ENCODE measurements at places on chromosomes 6 and 20.
A peak's percentile ranks its signal among the peaks of the same experiment; 100 is the strongest.

DNA sequence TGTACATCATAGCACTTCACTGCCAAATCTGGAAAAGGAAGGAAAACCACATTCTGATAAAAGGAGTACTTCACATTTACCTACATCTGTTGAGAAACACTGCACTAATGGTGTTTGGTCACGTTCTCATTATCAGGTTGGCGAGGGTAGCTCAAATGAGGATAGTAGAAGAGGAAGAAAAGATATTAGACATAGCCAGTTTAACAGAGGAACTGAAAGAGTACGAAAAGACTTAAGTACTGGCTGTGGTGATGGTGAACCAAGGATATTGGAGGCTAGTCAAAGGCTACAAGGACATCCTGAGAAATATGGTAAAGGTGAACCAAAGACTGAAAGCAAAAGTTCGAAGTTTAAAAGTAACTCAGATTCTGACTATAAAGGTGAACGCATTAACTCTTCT lies 32.0 kb upstream of the GJA10 start:
- DNase-seq, result no peak

DNA sequence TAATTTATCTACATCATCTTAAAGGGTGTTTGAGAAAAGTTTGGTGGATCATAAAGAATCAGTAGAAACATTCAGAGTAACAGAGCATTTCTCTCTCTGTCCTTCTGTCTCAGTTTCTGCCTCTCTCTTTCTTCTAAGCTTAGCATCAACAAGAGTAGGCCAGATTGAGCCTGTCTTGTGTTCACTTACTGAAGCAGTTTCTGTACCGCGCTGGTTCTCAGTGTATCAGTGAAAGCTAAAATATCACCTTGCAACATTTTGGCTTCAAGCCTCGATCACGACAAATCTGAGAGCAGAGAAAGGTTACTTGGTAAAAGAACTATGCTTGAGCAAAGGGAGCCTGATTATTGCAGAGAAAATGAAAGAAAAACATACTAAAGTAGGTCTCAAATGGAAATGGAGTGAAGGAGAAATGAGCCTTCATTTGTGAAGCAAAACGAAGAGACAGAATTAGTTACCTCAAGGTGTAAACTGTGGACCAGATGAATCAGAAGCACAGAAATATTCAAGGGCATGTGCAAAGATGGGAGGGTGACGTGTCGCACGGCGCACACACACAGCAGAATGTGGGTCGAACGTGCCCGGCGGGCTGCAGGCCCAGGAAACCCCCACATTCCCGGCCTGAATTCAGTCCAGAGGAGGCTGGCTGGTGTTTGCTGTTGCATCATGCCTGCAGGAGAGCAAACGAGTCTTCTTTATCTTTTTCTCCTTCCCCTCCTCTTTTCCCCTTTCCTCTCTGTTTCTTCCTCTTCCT lies 509.3 kb downstream of the QKI start:
- DNase-seq, result no peak

DNA sequence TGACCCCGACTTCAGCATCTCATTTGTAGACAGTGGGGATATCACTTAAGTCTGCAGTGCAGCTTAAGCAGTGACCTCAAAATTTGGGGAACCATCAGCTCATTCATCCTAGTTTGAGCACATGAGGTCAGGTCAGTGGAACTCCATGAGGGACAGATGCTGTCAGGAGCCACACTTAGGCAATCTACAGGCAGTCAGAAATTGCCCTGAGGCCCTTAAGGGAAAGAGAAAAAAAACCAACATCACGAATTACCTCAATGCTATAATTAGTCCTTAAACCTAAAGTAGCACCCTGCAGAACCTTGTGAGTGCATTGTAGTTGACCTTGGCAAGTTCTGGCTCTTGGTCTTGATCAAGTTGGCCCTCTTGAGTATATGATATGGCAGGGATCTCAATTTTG lies 21.1 kb downstream of the TMEM74B start:
- no peak for DNase-seq

- no peak for DNase-seq
Observed at GRCh38 chr6:157087974-157088373, 235.3 kb downstream of the TMEM242 start.

- no peak for DNase-seq
Observed at GRCh38 chr6:43970068-43970912, 157.0 kb downstream of the MRPL14 start.

DNA sequence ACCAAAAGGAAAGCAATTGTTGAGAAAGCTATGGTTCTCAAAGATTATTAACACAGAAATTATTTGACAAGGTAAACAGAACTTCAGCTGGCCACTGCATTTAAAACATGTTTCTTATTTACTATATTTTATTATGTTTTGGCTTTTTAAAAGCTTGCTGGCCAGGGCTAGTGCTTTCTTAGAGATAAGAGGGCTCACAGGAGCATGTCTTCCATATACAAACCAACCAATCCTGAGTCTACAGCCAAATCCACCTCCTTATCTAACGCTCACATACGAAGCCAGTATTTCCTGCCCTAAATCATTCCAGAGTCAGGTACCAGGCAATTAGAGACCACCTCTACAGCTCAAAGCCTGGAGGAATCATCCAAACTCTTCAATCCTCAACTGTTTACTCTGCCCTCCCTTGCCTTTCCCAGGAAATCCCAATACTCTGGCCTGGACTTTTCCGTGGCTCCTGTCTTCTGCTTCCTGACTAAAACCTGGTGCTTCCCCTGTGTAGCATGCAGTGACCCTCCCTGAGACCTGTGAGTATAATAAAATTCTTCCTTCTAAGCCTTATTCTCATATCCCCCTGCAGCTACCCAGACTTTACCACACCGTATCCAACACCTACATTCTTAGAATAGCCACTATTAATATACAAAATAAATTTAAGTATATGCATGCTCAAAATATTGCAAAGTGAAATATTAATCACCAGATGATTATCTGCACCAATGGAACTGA lies 33.2 kb downstream of the RANBP9 start:
- DNase-seq, result no peak

- no peak for DNase-seq
Observed at GRCh38 chr20:3398681-3399252, 8.7 kb downstream of the DNAAF9 start.

- no peak for DNase-seq
Observed at GRCh38 chr20:57389695-57390603, 1.2 kb upstream of the RBM38 start.

- peak; percentile 97 for DNase-seq
Observed at GRCh38 chr6:20401205-20402091, at the start of gene E2F3. TSS of gene E2F3 (plus strand) at chr6:20401879. CDS start at chr6:20402233, 354 bp downstream.

GRCh38 chr20:48949304-48950170 lies 28.0 kb downstream of the ARFGEF2 start:
- DNase-seq, result no peak

DNA sequence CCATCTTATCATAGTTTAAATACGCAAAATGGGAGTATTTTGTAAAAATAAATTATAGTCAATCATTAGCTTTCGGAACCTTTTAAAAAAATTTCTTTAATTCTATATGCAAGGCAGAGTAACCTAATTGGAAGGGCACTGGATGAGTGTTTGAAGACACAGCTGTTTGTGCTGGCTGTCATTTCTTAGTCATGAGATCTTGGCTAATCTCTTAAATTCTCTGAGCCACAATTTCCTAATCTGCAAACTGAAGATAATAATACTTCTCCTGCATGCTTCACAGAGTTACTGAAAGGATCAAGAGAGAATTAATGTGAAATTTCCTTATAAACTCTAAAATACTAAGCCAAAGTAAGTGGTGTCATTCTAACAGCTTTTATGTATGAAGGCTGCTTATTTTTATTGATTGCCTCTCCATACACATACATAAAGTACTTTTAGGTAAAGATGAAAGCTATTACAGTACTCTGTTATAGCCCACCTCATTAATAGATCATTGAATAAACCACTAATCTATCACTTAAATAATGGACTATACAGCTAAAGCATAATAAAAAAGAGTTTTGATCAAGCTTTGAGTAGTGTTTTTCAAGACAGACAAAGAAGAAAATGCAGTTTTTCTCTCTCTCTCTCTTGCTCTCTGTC lies 383.7 kb upstream of the IRAK1BP1 start:
- DNase-seq, result no peak

GRCh38 chr6:90500458-90500857 lies 86.4 kb downstream of the MAP3K7 start:
- no peak for DNase-seq

DNA sequence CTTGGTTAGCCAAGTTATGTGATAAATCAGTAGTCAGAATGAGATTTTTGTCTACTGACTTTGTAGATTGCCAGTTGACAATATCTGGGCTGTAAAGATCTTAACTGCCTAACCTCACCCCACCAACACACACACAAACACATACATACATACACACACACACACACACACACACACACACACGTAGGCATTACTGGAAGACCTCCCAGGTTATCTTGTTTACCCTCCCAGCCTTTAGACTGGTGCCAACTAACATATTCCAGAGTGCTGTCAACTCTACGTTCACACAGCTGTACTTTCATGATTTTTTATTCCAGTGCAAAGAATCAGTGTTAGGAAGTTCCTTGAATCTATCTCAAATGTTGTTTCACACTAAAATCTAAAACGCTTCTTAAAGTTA lies 38.9 kb downstream of the BMP5 start:
- DNase-seq, result no peak

GRCh38 chr20:50920997-50921396 lies 10.2 kb downstream of the ADNP start:
- DNase-seq, result no peak

GRCh38 chr6:15036690-15037245 lies 209.1 kb upstream of the JARID2 start:
- no peak for DNase-seq

DNA sequence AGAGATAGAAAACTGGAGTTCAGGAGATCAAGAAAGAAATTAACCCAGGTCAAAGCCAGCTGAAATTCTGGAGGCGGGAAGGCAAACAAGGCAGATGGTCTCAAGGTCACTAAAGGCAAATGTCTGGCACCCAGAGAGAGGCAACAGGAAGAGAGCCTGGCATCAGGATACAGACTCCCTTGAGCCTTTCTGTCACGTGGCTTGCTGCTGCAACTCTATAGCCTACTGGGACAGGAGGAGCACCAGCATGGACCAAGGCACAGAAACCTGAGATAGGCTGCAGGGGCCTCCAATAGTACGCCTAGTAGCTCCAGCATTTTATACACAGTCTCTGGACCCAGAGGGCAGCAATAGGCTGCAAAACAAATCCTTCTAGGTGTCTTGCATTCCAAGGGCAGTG lies 75.1 kb downstream of the SEL1L2 start:
- no peak for DNase-seq

GRCh38 chr20:9609887-9610502 lies 95.6 kb downstream of the LAMP5 start:
- DNase-seq, result peak; percentile 43

DNA sequence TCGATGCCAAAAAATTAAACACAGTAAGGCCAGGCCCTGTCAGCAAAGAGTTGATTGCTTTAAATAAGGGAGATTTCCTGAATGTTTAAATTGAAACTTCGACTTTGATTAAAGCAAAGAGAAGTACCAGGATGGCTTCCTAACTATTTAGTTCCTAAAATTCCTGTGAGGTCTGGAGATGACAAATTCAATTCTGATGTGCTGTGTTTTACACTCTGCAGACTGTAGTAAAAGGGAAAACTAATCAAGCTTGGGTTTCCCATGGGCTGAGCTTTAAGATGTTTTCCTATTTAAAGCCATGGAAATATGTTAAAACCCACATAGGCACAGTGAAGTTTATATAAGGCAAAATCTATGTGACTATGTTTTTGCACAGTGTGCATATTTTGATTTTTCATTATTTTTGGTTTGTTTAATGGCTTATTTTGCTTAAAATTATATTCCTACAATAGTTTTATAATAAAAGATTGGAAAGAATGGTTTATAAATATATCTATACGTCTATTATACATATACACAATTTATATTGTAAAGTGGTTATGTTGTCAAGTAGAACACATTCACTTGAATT lies 198.5 kb upstream of the EYA4 start:
- no peak for DNase-seq

- no peak for DNase-seq
Observed at GRCh38 chr6:127475823-127476176, 16.6 kb upstream of the KIAA0408 start.

DNA sequence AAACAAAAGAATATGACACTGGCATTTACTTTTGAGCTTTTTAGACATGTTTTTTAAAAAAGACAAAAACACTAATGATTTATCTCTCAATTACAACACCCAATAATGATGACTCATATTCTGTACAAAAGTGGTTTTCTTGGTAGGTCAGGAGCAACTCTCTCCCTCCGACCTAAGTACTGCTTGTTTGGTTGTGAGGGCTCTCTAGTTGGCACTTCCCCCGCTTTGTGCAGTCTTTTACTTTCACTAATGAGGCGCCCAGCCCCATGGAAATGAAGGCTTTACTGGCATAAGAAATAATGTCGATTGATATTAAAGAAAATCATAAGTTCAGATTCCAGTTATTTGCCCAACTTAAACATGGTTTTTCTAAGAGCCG lies 1.3 kb downstream of the KPNA5 start:
- DNase-seq, result no peak
